Stimulated activated CD8-positive, alpha-beta memory T cell treated with anti-CD3 and anti-CD28 coated beads, Interleukin-7, amount 100 ng/mL, for 4 hours (primary cell): ENCODE measurements at places on chromosomes 6 and 20.

GRCh38 chr20:1920252-1920651 is 25.0 kb downstream of the SIRPA start:
- no peak for DNase-seq

- DNase-seq, result no peak
Observed at GRCh38 chr6:78188891-78189290, 536.1 kb downstream of the MEI4 start.

- DNase-seq, result no peak
Observed at GRCh38 chr6:140480852-140481251, 1106.4 kb upstream of the CITED2 start.

GRCh38 chr6:52049252-52050050 is 38.0 kb downstream of the PKHD1 start:
- no peak for DNase-seq
